Glomerular endothelial cell (primary cell): ENCODE measurements at places on chromosomes 3 and 15.

GRCh38 chr3:183591881-183592521, 36.5 kb upstream of the KLHL6 start:
- no peak for DNase-seq

DNA sequence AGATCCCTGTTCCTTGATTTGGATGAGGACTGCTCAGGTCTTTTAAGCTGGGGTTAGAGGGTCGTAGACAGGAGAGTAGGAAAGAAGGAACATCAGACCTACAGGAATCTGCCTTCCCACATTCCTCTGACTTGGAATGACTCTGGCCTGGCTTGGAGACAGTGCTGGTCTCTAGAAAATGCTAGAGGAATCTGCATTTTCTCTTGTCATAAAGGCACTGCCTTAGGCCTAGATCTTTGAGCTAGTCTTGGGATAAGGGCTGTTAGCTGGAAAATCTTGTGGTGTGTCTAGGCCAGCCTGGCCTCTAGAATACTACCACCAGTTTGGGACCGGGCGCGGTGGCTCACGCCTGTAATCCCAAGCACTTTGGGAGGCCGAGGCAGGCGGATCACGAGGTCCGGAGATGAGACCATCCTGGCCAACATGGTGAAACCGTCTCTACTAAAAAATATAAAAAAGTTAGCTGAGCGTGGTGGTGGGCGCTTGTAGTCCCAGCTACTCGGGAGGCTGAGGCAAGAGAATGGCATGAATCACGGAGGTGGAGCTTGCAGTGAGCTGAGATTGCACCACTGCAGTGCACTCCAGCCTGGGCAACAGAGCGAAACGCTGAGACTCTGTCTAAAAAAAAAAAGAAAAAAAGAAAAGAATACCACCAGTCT, 17.3 kb upstream of the BSN start:
- DNase-seq = no peak

- DNase-seq = no peak
Observed at GRCh38 chr15:63638839-63639238, 41.7 kb downstream of the FBXL22 start.

DNA sequence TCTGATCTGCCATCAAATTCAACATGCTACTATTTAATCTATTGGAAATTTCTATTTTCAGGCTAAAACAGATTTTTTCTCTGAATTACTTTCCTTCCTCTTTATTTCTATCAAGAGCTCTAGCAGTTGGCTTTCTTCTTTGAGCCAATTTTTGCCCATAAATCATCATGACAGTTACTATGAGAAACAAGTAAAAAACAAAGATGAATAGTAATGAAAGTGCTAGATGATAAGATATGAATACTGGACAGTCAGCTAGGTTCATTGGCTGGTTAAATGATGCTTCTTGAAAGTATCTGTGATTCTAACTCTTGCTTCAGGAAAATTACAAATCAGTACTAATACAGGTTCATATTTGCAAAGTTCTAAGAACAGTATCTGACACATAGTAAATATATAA, 38.6 kb upstream of the NANOGP8 start:
- no peak for DNase-seq

DNA sequence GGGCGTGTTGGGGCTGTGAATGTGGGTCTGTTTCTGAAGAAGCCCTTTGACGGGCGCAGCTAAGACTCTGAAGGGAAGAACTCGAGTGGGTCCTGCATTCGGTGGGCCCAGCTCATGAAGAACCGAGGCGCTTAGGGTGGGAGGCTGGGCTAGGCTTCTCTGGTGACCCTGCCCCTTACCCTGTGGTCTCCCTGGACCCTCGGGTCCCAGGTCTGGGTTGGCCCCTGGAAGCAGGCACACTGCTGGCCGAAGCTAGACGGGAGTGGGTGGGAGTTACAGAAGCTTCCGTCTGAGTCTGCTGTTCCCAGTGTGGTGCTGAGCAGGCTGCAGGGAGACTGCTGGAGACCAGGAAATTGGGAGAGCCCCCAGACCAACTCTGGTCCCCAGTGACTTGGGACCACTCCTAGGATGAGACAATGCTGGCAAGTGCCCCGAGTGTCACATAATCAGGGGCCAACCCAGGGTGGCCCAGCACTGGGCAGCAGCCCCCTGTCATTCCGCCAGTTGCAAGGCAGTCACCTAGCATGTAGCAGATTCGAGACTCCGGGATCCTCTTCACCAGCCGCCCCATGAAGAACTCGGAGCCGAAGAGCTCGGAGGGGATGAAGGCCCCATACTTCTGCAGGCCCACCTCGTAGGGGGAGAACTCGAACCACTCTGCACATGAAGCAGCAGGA, 16.7 kb upstream of the EHD4 start:
- DNase-seq = no peak

DNA sequence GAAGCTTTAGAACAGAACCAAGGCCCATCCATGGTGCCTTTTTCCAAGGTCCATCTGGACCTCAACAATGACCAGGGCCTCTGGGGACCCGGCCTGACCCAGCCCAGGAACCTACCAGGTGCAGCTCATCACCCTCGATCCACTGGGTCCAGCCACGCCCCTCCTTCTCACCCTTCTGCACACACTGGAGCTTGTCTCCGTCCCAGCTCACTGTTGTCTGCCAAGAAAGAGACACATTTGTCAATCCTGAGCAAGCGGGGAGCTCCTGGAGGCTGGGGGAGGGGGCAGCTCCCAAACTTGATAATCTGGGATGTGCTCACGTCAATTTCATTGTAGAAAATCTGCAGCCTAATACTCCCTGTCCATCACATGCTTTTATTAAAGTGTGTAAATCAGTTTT, 21.2 kb downstream of the RBP1 start:
- no peak for DNase-seq

GRCh38 chr3:32888739-32889138, 62.7 kb upstream of the CCR4 start:
- no peak for DNase-seq

- no peak for DNase-seq
Observed at GRCh38 chr3:120148187-120148949, 54.1 kb upstream of the GSK3B start.

DNA sequence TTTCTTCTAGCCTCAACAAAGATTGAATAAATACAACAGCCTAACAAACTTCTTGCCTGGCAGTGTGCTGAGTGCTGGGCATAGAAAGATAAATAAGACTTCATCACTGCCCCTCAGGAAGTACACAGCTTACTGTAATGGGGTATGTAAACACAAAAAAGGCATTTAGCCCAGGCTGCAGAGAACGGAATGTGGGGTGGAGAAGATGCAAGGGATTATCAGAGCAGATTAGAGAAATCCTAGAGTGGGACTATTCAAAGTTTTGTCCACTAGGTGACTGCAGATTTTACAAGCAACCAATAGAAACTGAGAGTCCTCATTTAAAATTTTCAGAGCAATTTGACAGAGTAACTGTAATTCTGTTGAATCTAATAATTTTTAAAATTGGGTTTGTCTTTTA, 35.4 kb upstream of the TSC22D2 start:
- DNase-seq = no peak

DNA sequence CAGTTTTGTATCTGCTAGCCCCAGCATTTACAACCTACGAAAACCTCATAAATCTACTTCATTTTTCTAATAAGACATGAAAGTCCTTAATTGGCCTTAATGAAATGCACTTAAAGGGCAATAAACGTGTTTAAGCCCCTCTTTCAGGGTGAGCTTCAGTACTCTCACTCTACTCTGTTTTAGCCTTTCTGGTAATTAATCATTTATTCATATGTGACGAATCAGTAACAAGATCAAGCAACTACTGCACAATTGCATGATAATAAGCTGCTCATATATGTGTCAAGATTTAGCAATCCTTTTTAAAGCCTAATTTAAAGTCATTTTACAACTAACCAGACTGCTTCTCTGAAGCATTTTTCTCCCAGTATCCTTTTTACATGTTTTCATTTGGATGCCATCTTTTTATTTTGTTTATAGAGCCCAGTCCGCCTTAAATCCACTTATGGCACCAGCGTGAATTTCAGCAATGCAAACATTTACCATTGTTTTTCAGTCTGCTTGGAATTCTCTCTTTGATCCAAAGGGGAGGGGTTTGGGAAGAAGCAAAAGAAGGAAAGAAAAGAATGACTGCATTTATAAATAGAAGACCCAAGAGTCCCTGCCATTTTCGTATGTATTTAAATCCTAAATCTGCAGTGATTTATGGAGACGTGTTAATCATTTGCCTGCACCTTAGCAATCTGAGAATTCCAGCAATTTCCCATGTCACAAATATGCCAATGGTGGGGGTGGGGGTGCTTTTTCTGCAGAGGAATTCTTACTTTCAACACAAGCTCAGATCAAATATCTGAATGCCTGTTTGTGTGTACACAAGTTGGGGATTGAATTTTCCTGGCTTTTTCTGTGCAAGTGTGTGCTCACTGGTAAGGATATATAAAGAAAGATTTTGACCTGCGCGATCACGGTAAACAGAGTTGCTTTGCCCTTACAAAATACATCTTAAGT, 230.8 kb upstream of the TBC1D5 start:
- no peak for DNase-seq

- DNase-seq = peak; percentile 20
Observed at GRCh38 chr3:7875925-7876324, 625.7 kb upstream of the LMCD1 start.

DNA sequence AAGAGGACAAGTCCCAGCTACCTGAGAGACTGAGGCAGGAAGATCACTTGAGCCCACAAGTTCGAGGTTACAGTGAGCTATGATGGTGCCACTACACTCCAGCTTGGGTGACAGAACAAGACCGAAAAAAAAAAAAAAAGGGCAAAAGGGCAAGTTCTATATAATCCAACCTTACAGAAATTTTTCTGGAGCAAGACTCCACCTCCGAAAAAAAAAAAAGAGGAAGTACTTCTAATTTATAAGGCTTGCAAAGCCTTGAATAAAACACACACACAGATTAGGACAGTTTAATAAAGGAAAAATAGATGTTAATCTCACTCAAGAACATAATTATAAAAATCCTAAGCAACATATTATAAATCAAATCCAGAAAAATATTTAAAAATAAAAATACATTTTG, 14.4 kb upstream of the XYLB start:
- no peak for DNase-seq

- DNase-seq = no peak
Observed at GRCh38 chr3:14458434-14459275, 56.2 kb downstream of the SLC6A6 start.

DNA sequence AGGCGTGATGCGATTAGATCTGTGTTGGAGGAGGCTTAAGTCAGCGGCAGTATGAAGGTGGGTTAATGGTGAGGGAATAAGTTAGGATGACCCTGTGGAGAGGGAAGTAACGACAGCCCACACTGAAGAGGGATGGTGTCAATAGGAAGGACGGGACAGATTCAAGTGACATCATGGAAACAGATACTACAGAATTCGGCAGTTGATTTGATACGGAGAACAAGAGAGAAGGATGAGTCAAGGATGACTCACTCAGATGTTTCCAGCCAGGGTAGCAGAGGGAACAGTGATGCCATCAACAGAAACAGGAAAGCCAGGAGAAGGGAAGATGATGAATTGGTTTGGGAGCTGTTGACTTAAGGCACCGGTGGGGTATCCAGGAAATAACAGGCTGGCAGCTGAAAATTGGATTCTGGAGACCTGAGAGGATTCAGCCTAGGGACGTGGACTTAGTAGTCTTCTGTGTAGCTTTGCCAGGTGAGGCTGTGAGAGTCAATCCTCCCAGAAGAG, 38.0 kb downstream of the SHC4 start:
- DNase-seq = peak; percentile 62

GRCh38 chr3:9500108-9501050, 53.2 kb downstream of the LHFPL4 start:
- no peak for DNase-seq

DNA sequence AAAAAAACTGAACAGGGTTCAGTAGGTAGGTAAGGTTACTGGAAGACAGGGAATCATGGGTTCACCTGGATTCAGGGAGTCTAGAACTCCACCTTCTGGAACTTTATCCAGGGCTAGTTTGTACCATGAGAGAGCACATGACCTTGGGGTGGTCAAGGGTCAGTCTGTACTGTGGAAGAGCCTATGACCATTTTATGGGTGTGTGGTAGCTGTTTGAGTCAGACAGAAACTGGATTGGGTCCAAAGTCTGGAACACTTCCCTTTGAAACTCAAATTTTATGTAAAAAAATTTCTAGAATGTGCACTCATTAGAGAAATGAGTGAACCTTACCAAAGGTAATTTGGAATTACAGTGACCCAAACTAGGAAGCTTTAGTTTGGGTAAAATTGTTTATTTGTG, 486.0 kb upstream of the AGTR1 start:
- no peak for DNase-seq

DNA sequence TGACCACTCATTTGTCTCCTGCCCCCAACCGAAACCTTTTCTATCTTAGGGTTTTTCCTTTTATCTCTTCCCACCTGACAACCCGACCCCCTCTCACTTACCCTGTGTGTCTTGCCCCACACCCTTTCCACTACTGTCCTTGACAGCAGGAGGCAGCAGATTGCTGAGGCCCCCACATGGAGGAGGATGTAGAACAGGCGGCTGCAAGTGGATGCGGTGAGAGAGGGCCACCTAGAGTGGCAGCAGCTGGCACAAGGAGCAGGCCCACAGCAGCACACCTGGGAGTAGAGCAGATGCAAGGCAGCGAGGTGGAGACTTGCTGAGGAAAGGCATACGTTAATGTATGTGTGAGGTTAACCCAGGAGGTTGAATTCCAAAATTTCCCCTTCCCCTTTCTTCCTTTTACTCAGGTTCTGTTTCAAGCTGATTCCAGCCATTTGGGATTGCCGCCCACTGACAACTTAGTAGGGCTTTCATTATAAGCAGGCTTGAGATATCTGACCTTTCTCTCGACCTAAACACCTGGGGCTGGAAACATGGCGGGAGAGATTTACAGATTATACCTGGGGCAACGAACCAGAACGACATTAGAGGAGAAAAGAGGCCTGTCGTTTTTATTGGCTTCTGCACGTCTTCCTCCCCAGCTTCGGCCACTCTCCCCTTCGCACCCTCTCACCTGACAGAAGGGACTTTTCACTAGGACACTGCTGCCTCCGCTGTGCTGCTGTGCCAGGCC, 643 bp downstream of the SERINC4 start:
- DNase-seq = no peak

DNA sequence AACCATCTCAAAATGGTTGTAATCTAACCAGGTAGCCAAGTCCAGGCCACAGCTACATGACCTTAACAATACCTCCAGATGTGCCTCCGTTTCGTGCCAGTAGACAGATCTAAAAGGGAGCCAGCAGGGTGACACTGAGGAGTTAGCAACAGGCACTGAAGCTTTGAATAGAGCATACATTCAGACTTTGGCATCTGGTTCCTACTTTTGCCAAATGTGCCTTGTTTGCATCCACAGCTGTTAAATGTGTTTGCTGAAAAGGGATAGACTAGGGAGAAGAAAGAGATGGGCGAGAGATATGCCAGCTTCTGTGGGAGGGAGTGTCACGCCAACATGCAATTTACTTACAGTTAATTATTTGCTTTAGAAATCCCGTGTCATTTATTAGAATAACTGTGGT, 1433.9 kb upstream of the CADM2 start:
- DNase-seq = no peak

GRCh38 chr3:17505856-17506255, 236.6 kb downstream of the TBC1D5 start:
- DNase-seq = peak; percentile 4
